SJCRH30 (cell line): ENCODE measurements at places on chromosomes 4 and X.

DNA sequence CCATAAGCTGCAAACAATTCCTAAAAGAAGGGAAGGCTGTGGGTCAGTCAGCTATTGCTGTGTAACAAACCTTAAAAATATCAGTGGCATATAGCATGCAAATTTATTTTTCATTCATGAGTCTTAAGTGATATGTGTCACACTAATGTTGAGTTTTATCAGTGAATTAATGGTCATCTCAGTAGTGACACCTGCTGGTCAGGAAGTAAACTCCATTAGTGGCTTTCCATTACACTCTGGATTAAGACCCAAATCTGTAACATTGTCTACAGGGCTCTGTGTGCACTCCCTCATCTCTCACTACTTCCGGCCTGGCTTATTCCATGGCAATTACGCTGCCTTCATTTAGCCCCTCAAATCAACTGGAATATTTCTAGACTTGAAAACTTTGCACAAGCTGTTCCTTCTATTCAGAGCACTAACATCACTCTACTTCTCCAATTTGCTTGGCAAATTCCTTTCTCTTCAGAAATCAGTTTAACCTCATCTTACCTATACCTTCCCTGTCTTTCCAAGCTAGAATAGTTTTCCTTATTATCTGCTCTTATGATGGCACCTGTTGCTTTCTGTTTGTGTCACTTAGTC is 217.3 kb upstream of the TAPT1 start:
- no peak overlapping the region for H3K4me3 ChIP-seq
- H3K27ac ChIP-seq: no peak overlapping the region
- H3K27me3 ChIP-seq: no peaks in the 10 kb centered on the region
- H3K36me3 ChIP-seq: no peaks in the 10 kb centered on the region

- DNase-seq: no peak
- H3K27me3 ChIP-seq: no peaks in the 10 kb centered on the region
- no peak overlapping the region for H3K27ac ChIP-seq
- no peak overlapping the region for H3K4me3 ChIP-seq
- peaks cover 6% of the 10 kb centered on the region; the same call in 1 of the 2 replicates for H3K4me1 ChIP-seq
Observed at GRCh38 chr4:98466868-98467599, 191.4 kb downstream of the TSPAN5 start.

DNA sequence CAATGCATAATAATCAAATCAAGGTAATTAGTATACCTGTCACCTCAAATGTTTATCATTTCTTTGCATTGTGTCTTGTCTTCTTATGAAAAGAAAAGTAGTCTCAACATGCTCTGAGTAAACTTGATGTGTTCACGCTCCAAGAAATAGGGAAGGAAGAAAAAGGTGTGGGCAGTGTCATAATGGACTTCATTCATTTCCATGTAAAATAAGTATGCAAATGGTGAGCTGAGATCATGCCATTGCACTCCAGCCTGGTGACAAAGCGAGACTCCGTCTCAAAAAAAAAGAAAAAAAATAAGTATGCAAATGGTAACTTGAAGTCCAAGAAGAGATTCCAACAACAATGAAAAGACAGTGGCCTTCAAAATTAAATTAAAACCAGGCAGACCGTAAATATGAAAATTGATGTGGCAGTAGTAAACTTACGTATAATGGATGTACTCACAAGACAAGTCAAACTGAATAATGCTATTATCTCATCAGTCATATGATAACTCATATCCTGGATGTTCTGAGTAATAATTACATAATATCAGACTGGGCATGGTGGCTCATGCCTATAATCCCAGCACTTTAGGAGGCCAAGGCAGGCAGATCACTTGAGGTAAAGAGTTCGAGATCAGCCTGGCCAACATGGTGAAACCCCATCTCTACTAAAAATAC is 6.0 kb upstream of the CWH43 start:
- H3K27me3 ChIP-seq: no peaks in the 10 kb centered on the region
- no peak overlapping the region for H3K27ac ChIP-seq
- H3K4me3 ChIP-seq: no peak overlapping the region
- no peaks in the 10 kb centered on the region for H3K36me3 ChIP-seq
- no peak for DNase-seq
- H3K4me1 ChIP-seq: no peaks in the 10 kb centered on the region

DNA sequence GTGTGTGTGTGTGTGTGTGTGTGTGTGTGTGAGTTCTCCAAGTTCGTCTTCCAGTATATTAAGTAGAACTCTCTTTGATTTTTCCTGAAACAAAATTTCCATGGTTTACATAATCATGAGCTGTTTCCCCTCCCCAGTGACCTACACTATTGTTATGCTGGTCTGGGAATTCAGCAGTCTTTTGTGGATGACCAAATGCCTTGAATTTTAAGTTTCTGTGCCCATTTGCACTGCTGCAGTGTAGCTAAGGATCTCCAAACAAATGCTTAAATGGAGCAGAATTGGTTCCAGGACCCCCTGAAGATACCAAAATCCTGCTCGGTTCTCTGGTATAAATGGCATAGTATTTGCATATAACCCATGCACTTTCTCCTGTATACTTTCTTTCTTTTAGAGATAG is 77.2 kb upstream of the SLC34A2 start:
- DNase-seq: no peak
- no peaks in the 10 kb centered on the region for H3K4me1 ChIP-seq
- no peak overlapping the region for H3K27ac ChIP-seq
- no peaks in the 10 kb centered on the region for H3K36me3 ChIP-seq
